ENCODE measurements at places on chromosomes 7 and 10.
A peak's percentile ranks its signal among the peaks of the same experiment; 100 is the strongest.

DNA sequence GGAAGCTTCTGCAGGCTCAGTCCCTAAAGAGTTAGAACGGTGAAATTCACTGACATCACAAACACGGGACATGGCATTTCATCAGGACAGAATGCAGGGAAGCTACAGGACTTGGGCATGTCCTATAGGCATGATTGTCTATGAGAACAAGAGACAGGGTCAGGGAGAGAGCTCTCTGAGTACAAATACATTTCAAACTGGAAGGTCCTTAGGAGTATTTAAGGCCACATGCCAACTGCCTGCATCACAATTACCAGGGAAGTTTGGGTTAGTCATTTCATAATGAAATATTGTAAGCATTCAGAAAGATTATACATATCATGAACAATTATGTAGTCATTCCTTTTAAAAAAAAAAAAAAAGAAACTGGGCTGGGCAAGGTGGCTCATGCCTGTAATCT lies 71.3 kb downstream of the CREB3L2 start:
- peak; percentile 93 for DNase-seq

DNA sequence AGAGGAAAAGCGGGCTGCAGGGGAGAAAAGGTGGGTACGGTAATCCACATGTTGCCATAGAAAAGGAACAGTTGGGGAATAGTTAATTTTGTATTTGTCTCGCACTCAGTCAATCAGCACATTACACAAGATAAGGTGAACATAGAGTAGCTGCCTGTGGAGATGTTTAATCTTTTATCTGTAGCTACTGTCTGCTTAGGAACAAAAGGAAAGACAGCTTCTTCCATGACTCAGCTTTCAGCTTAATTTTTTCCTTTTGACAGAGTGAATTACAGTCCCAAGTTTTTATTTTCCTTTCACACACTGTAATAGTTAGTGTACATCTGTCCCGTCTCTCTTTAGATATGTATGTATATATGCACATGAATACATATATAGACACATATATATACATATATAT lies 39.3 kb upstream of the PODXL start:
- no peak for DNase-seq

DNA sequence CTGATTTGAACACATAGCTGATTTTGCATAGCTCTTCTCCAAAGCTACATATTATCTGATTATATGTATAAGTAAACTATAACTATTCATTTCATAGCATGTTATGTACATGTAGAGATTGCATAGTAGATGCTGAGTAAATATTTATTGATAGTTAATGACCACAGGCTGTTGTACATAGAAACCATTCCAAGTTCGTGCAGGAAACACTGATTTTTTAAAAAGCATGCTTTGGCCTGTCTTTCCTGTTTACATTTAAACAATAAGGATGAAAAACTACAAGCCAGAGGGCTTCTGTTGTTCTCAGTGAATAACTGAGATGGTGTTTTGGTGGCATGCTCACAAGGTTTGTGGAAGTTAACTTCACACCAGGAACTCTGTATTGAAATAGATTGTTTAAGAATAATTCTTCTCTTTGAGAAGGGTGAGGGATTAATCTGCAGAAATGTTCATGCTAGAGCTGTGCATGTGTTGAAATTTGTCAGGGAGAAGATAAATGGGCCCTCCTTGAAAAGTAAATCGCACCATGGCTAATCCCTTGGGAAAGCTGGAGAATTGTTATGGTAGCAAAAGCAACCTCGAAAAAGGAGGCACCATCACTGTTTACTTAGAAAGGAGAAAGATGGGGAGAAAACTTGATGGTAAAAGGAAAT lies 120.2 kb upstream of the SP8 start:
- no peak for DNase-seq

GRCh38 chr10:116126954-116127695 lies 145.9 kb downstream of the GFRA1 start:
- DNase-seq, result no peak

DNA sequence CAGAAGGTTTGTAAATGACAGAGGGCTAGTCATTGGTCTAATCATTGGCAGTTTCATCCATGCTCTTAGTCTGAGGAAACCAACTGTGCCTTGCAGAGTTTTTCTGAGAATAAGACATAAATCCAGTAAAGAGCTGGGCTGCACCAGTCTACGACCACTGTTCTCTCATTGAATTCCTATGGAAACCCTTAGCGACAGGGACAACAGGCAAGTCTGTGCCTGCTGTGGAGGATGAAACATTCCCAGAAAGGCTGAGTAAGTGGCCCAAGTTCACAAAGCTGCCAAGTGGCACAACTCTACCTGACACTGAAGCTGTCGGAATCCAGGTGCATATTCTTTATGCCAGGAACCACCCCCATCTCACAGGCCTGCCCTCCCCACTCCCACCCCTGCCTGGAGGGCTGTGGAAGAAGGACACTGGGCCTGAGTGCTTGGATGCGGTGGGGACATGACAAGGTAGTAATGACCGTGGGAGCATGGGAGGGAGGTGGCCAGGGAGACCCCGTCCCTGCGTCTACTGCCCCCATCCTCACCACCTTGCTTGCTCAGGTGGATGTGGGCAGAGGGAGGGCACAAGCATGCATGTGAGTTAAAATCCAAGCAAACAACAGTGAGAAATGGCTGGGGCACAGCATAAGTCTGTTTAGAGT lies 58.0 kb downstream of the VSTM4 start:
- no peak for DNase-seq

DNA sequence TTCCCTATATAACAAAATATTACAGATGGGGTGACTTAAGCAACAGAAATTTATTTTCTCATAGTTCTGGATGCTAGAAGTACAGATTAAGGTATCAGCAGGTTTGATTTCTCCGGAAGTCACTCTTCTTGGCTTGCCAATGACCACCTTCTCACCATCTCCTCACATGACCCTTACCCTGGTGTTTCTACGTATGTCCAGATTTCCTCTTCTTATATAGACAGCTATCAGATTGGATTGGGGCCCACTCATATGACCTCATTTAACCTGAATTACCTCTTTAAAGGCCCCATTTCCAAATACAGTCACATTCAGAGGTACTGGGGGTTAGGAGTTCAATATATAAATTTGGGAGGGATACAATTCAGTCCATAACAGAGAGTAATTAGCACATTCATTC lies 17.0 kb upstream of the RAPGEF5 start:
- DNase-seq, result no peak

DNA sequence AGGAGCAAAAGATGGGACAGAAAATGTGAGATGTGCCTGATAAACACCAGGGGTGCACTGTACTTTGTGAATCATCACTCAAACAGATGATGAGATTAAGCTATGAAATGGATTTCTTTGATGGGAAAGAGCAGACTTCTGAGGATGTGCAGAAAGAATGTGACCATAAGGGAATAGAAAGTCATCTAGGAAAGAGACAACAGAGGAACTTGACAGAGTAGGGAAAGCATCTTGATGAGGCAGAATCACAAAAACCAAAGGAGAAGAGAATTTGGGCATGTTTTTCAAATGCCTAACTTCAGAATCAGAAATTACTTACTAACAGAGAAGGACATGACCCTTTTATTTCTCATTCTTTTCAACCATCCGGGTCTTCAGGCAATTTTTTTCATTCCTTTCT lies 82.4 kb upstream of the LRRTM3 start:
- DNase-seq, result no peak

DNA sequence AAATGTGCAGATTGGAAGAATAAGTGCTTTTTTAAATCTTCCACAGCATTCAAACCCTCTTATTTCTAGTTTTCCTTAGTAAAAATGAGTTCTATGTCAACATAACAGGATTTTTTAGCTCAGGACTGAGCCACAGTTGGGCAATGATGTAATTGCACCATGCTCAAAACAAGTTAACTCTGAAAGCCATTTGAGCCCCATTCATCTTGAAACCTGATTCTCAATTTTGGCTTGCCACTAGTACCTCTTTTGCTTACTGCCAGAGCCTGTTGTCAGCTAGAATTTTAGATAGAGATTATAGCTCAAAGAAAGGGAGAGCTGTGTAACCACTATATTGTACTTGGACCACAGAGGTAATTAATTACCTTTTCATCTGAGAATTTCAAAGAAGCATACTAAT lies 1028.5 kb upstream of the PHF14 start:
- DNase-seq, result no peak

GRCh38 chr10:95560278-95561176 lies 644 bp downstream of the SORBS1 start:
- peak; percentile 37 for DNase-seq

GRCh38 chr10:30510932-30511700 lies 77.1 kb downstream of the MAP3K8 start:
- no peak for DNase-seq

DNA sequence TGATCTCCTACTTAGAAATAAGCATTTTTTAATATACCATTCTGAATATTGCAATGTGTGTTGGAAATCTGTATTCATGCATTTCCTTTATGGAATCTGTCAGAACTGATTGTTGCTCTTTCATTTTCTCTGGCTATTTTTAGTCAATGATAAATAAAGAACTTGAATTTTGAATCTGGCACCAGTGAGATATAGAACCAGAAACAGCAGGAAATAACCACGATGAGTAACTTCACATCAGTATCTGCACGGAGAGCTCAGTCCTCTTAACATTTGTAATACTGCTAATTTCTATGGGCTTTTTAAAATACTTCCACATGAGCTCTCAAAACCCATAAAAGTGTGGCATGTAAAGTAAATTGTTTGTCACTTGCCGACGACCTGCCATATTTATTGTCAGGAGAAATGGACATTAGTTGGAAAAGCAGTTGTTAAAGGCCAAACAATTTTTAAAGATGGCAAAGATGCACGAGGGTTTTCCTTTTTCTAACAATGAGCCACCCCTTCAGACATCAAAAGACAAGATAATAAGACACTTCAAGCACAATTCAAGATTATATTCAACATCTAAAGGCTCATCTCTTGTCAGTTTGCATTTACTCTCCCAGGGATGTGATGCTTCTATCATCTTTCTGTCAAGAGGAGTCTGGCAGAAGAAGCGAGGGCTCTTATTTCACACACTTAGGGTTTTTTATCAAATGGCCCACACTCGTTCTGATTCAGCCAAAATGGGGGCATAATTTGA lies 118.3 kb downstream of the POU6F2 start:
- no peak for DNase-seq

GRCh38 chr10:116772909-116773705 lies 30.7 kb upstream of the HSPA12A start:
- no peak for DNase-seq

GRCh38 chr7:36942541-36942940 lies 218.2 kb upstream of the AOAH start:
- DNase-seq, result no peak

- no peak for DNase-seq
Measured at GRCh38 chr7:153951316-153951715, 100.9 kb upstream of the DPP6 start.

DNA sequence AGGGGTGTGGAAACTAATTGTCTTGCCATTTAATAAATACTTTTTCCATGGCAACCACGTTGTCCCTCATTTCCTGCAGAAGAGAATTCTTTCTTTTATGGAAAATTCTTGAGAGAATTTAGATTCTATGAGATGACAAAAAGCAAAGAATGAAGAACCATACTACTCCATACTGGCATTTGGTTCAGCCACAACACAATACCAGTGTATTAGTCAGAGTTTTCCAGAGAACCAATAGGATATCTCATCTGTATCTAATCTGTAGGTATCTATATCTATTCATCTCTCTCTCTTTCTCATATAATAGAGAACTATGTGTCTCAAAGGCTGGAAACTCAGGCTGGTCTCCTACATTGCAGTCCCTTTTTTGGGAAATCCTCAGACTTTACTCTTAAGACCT lies 44.6 kb upstream of the NAMPT start:
- peak; percentile 8 for DNase-seq

Measured in fibroblast of the aortic adventitia (primary cell).